ENCODE measurements at places on chromosomes 7 and 10. TPM values are rescaled to one million over a fixed set of nuclear protein-coding genes. Genes with fewer than 3 reads are reported as not detected.

DNA sequence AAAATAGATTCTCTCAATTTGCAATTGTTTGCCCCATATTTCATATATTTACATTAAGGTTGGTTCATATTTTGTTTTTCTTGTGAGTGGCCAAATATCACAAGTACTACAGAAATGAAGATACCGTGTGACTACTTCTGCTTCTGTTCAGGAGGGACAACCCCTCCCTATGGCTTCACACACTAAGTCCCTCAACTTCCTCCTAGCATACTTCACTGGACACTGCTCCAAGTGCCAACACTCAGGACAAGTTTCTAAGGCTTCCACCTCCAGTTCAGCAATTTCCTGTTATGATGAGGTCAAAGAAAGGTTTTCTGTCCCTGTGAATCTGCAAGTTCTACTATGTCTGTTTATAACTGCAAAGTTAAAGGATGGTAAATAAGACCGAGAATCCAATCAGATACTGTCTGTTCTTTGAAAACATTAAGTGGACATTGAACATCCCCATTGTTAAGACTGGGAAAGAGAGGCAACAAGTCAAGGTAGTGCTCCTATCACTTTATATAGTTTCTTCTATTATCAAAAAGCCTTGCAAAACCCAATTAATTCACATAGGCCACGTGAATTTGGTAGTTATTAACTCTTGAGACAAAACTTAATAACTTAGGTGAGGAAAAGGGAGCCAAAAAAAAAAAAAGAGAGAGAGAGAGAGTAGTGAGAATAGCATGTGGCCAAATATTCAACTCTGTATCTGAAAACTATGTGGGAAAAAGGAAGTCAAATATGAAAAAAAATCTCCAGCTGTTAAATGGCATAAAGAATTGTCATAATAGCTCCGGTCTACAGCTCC lies 81.3 kb upstream of the DKK1 start:
- no peak for DNase-seq

GRCh38 chr7:42238709-42239366 lies 1.8 kb upstream of the GLI3 start:
- DNase-seq: peak; percentile 71

DNA sequence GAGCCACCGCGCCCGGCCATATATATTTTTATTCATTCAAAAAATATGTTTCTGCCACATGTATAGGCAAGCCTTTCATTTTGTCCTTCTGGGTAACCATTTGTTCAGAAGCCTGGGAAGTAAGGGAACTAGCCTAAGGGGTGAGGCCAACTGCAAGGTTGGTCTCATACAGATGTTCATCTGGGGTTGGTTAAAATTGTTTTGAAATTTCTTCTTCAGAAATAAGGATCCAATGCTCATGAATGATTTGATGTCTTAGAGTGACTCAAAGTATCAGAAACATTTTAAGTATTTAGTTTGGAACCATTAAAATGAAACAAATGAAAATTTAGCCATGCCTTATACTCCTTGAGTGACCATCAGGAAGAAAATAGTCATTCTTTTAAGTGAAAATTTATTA lies 397.2 kb downstream of the SUGCT start:
- no peak for DNase-seq

Gene MMD2
- not detected for total RNA-seq

- DNase-seq: no peak
Measured at GRCh38 chr7:132353936-132354335, 222.3 kb downstream of the PLXNA4 start.

DNA sequence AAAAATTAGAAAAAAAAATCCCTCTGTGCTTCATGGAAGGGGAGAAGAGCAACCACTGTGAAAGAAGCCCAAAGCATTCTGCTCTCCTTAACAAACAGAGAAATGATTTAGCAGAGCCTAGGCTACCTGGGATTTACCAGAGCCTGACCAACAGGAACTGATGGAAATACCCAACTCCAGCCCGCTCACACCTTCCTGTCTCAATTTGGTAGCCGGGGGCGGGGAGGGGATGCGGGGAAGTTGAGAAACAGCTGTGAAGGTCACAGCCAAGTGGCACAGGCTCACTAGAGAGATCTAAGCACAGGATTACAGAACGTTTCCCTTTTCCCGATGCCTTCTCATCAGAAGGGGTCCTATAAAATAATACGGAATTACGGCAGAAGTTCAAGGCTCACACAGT lies 17.6 kb downstream of the RSU1 start:
- no peak for DNase-seq

Gene ANKRD61
- 0.18 TPM for total RNA-seq

DNA sequence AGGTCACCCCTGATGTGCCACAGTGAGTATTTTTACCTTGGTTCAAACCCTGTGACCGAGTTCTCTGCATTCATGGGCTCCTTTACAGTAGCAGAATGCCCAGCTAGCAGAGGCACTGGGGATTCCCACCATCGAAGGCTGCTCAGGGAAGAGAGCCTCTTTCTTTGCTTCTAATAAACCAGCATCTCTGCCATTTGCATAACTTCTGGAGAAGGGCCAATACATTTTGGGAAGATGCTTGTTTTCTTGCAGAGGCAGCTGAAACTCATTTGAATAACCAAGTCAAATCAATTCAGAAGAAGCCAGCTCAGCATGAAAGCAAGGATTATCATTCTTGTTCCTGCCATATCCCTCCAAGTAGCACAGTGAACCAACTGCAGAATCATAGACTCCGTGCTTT lies 82.9 kb upstream of the WDR11 start:
- no peak for DNase-seq

GRCh38 chr7:129828989-129829736 lies 123.6 kb downstream of the UBE2H start:
- DNase-seq: no peak

Gene CYP26C1
- total RNA-seq: not detected

Gene TRAPPC14
- total RNA-seq: 19.0 TPM

- DNase-seq: no peak
Measured at GRCh38 chr7:2029936-2030335, 202.8 kb downstream of the MAD1L1 start.

DNA sequence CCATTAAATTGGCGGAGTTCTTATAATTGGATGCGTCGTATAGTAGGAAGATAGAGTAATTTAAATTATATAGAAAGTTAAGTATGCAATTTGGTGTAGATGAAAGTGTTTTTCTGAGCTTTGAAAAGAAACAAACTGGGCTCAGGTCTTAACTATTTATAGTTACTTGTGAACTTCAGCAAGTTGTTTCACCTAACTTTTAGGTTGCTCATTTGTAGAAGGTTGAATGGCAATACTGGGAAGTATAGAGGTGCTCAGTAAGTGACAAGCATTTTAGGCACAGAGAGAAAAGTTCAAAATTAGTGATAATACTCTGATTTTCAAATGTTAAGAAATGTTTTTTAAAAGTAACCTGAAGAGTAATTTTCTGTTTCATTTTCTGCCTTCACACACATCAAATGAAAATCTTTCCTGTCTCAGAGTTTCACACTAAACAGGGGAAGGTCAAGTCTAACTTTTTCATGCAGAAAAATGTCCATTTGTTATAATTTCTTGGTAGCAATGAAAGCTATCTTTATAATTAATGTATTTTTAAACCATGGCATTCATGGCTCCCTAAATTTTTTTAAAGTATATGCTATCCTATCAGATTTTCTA lies 146.5 kb downstream of the PHF14 start:
- no peak for DNase-seq
